ENCODE measurements at places on chromosomes 5 and 9.

GRCh38 chr9:4762108-4762885, 21.3 kb upstream of the AK3 start:
- peak; percentile 79 for DNase-seq

- no peak for DNase-seq
Observed at GRCh38 chr9:18396102-18396728, 77.7 kb upstream of the ADAMTSL1 start.

DNA sequence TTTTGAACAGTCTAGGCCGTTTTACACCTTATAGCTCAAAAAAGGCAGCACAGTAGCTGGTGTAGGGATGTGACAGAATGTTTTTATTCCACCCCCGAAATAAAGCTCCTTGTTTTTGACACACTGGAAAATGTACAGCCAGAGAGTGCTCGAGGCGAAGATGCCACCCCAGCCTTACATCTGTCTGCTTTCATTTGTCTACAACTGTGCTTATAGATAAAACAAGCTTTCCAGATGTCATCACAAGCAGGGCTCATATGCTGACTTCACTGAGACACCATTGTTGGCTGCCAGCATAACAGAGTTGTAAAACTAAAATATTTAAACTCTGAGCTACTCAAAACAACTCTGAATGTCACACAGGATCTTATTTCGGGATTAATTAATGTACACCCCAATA, 386.3 kb downstream of the BNC2 start:
- no peak for DNase-seq

DNA sequence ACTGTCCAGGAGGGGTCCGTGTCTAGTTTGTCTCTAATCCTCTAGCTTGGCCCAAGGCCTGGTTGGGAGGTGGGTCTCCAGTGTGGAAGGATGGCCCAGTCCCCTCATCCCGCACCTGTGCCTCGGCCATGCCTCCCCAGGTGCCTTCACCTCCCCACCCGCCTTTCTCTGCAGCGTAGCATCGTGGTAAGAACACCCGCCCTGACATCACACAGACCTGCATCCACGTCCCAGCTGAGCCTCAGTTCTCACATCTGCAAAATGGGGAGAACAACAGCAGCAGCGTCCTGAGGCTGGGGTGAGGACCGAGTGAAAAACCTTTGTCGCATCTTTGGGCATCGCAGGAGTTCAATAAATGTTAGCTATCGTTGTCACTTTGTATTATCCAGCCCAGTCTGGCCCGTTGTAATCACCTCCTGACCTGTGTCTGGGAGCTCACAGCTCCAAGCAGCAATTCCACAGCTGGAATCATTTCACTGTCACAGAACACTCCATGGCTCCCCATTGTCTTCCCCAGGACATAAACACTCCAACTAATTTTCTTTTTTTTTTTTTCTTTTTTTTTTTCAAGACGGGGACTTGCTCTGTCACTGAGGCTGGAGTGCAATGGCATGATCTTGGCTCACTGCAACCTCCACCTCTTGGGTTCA, 181.2 kb upstream of the IER5L start:
- DNase-seq = no peak

DNA sequence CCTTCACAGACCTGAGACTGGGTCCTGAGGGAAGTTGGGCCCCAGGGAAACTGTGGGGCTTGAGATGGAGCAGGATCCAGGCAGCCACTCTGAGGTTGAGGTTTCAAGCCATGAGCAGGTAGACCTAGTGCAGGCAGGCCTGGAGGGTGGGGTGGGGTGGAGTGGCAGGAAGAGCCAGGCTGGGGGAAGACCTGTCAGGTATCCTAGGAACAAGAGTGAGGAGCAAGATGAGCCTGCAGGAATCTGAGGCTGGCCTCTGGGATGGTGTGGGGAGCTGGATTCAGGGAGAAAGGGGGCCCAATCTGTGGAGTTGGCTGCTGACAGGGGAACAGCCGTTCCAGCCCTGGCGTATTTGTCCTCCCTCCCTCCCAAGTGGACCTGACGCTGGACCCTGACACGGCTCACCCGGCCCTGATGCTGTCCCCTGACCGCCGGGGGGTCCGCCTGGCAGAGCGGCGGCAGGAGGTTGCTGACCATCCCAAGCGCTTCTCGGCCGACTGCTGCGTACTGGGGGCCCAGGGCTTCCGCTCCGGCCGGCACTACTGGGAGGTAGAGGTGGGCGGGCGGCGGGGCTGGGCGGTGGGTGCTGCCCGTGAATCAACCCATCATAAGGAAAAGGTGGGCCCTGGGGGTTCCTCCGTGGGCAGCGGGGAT, 9.8 kb downstream of the RACK1 start:
- no peak for DNase-seq

DNA sequence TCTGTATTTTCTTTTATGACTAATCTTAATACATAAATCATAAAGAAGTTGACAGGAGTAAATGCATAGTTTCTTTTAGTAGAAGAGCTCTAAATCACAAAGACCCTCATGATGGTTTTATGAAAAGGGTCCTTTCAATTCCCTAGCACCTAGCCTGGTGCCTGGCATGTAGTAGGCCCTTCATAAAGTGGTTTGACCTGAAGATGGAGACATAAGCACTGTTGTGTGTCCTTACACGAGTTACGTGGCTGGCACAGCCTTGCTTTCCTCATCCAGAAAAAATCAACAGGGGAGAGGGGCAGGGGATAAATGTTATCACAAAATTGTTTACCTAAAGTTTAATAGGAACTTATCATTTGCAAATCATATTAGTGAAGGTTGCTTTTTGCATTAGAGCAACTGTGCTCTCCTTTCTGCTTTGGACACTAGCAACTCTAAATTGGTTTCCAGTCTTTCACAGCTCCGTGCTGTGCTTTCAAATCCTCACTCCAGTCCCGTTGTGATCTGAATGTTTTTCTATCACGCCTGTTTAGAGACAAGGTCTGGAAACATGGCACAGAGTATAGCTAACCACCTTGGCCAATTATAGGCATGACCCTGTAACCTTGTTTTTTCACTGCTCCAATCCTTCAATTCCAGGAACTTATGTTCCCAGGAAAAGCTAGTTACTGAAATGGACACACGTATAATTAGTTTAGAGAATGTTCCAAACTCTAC, 55.7 kb downstream of the ARL15 start:
- no peak for DNase-seq

DNA sequence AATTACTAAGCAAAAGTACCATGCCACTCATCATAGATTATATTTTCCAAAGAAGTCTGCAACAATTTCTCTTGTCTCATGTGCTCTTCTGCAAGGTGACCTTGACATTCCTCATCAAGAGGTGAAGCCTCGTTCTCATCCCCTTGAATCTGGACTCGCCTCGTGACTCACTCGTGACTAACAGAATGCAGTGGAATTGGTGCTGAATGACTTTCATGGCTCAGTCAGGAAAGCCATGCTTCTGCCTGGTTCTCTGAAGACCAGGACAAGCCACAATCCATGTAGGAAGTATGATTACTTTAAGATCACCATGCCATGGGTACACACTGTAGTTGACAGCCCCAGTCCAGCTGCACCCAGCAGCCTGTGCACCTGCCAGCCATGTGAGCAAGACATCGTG, 335.8 kb downstream of the GADD45G start:
- DNase-seq = no peak

DNA sequence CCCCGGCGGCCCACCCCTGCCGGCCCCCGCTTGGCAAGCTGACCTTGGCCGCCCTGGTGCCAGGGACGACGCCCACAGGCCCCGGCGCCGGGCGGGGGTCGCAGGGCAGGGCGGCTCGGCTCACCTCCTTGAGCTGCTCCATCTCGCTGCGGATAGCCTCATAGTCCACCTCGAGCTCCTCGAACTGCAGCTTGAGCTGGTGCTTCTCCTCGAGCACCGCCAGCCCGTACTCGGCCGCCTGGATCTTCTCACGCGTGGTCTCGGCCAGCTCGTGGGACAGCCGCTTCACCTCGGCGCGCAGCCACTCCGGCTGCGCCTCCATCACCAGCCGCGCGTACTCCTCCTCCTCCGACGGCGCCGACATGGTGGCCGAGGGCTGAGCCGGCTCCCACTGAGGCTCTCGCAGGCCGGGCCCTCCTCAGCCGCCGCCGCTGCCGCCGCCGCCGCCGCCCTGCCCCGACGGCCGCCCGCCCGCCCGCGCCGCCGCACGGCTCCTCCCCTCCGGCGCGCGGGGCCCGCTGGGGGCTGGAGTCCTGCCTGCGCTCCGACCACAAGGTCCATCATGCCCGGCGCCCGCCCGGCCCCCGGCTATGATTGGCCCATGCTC, at the start of gene BICD2:
TSS of gene BICD2 (minus strand) at position 453 of the 607 bp plus-strand sequence. CDS start at position 364, 89 bp downstream.
- DNase-seq = no peak

- DNase-seq = no peak
Observed at GRCh38 chr9:129377181-129377580, 199.1 kb upstream of the IER5L start.

DNA sequence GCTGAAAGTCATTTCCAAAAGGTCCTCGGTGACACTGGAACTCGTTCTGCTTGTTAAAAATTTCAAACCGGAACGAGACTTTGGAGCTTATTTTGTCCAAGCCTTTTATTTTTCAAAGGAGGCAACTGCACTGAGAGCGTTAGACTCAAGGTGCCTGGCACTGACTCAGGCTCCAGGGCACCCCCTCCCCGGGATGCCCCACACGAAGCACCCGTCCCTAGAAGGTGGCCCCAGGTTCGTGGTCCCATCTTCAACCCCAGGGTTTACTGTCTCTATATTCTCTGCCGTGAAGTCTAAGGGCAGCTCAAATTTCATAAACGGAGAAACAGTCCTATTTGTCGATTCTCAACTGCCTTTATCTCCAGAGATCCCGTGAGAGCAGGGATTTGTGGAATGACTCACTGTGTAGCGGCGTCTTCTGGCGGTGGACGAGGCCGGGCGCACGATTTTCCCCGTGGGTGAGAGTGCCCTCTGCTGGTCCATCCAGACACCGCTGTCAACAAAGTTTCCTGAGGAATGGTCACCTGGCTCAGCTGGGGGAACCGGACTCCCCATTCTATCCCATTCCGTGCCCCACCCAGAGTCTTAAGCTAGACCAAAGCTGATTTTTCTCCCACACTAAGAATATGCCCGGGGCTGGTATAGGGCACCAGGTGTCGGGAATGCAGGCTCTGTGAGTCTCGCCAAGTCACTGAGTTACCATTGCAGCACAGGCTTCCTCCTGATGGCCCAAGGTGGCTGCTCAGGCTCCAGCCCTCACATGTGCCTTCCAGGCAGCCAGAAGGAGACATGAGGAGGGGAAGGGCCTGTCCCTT, 27.1 kb upstream of the SLC6A19 start:
- DNase-seq = peak; percentile 38
